ENCODE measurements at places on chromosomes 16 and 17.

- no peak for DNase-seq
Measured at GRCh38 chr16:59540621-59541020, 806.5 kb upstream of the GOT2 start.

DNA sequence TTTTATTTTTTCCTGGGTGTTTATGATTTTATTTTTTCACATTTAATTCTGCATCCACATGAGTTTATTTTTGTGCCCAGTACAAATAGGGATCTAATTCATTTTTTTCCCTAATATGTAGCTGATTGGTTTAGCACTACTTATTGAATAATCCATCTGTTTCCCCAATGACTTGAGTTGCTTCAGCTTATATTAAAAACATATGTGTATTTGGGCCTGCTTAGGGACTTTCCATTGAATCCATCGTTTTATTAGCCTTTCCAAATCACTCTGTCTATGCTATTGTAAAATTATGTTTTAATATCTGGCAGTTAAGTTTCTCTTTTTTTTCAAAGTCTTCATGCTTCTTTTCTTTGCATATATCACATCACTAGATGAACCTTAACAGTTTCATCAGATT is 42.2 kb downstream of the WWP2 start:
- DNase-seq: no peak

DNA sequence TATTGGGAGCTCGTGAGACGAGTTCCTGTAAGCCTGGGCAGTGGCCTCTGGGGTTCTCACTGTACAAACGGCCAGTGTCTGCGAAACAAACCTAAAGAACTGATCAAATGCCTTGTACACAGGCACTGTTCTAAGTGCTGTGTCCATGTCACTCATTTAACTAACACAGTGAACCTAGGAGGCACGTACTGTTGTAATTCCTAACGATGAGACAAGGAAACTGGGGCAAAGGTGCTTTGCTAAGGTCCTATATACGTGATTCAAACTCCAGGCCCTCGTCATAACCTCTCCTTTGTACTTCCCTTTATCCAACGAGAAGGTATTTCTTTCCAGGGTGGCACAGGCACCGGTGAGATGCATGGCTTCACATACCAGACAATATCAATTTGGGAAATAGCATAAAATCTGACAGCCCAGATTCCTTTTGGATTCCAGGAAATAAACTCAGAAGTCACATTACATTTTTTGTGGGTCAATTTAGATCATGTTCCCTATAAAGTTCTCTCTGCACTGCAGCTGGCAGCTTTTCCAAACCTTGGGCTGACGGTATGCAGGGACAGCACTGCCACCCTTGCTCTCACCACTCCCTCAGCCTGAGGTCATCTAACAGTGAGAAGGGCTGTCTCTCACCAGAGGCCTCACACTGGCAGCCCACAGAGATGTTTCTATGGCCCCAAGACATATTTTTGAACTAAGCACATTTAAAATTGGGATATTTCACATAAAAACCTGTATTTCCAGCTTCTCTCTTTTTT is 18.3 kb downstream of the GLYR1 start:
- DNase-seq: no peak

DNA sequence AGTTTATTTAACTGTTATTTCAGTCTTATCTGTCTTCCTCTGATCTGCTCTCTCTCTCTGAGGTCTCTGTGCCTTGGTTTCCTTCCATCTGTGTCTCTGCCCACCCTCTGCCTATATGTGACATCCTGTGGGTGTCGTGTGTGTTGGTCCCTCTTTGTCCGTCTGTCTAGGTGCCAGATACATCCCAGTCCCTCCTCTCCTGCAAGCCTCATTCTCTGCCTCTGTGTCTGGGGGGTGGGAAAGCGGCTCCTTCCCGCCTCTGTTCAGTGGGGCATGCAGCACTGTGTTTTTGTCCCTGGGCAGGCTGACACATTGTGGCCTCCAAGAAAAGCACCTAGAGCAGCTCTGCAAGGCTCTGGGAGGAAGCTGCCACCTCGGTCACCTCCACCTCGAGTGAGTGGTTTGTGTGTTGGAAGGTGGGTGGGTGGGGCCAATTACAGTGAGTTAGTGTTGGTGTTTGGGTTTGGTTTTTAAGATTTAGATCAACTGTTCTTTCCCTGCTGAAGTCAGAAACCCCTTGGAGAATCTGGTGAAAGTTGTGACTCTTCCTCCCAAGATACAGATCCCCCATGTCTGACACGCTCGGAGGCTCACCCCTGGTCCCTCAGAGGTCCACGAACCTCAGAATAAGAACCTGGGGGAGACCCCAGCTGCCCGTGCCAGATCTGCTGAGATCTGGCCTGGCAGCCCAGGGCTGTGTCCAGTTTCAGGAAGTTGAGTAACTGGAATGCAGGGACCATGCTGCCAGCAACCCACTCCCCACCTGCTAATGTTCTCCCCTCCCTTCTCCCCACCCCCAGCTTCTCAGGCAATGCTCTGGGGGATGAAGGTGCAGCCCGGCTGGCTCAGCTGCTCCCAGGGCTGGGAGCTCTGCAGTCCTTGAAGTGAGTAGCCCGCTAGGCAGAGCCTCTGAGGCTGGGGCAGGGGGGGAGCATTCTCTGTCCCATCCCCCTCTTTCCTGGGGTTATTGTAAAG is 50.9 kb upstream of the CPNE2 start:
- DNase-seq: peak; percentile 85

- peak; percentile 50 for DNase-seq
Measured at GRCh38 chr17:74089869-74090464, 113.5 kb upstream of the RPL38 start.

DNA sequence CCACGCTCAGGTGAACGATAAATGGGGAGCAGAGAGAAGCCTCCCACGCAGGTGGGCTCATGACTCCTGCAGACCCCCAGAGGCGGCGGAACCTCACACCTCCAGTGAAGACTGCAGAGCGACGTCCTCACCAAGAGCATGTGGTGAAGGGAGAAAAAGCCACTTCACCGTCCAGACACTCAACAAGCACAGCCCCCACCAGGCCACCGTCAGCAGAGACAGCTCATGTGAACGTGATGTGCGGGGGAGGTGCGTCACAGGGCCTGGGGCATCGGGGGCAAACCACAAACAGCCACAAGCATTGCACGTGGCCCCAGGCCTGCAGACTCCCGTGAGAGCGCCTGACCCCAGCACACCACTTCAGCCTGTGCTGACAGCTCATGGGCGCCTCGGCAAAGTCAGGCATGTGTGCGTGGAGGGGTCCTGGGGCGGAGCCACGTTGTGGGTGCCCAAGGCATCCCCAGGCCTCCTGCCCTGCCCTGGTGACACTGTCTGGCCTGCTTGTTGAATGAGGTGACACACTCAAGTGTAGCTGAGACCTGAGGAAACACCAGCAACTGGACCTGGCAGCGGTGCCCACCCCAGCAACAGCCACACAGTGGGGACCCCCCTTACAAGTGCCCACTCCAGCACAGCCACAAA is 19.0 kb downstream of the LMF1 start:
- no peak for DNase-seq

All from activated T-cell treated with anti-CD3 and anti-CD28 coated beads, Interleukin-2, amount 50 U/mL, for 24 hours (primary cell).